ENCODE measurements at places on chromosomes 5 and 9. TPM values are rescaled to one million over a fixed set of nuclear protein-coding genes. Genes with fewer than 3 reads are reported as not detected.

FGF10 gene
- not detected for total RNA-seq

EIF4E1B gene
- total RNA-seq, result not detected

TNFSF8 gene
- 73.6 TPM for total RNA-seq

CDO1 gene
- 0.18 TPM for total RNA-seq

IFNA10 gene
- not detected for total RNA-seq

SPATA31E1 gene
- not detected for total RNA-seq

TXNDC15 gene
- 53.9 TPM for total RNA-seq

ALDOB gene
- total RNA-seq, result not detected

UGT3A1 gene
- not detected for total RNA-seq

SLC6A18 gene
- total RNA-seq, result not detected

ENC1 gene
- 1.2 TPM for total RNA-seq

TAF11L5 gene
- total RNA-seq, result not detected

FAXDC2 gene
- total RNA-seq, result not detected

GSN gene
- 1.1 TPM for total RNA-seq

ZNF483 gene
- total RNA-seq, result 3.2 TPM

FOXD4L5 gene
- total RNA-seq, result 0.09 TPM

PSMB7 gene
- 211 TPM for total RNA-seq

ELOVL7 gene
- 0.68 TPM for total RNA-seq

CLINT1 gene
- total RNA-seq, result 95.2 TPM

OBP2B gene
- total RNA-seq, result not detected

All from activated T-helper 2 cell treated with anti-CD3 and anti-CD28 coated beads, Interferon-gamma antibody, Interleukin-2, Interleukin-4, amounts not matched to agents 10 μg/mL and 5 μg/mL and 100 μg/mL, durations not matched to agents 14 hours and 24 hours and 36 hours (primary cell).